PC-3 (cell line): ENCODE measurements at places on chromosomes 6 and 20. TPM values are rescaled to one million over a fixed set of nuclear protein-coding genes. Genes with fewer than 3 reads are reported as not detected.

CCN6 gene
- total RNA-seq = not detected in 2 replicates

CASS4 gene
- 0.04 and 0.17 TPM in 2 replicates for total RNA-seq

ESF1 gene
- 13.7 and 18.7 TPM in 2 replicates for total RNA-seq

HLA-DRA gene
- not detected in 2 replicates for total RNA-seq

TINAG gene
- total RNA-seq = not detected in 2 replicates

RPP21 gene
- 151 and 161 TPM in 2 replicates for total RNA-seq
